ENCODE measurements at places on chromosomes 5 and 9. TPM values are rescaled to one million over a fixed set of nuclear protein-coding genes. Genes with fewer than 3 reads are reported as not detected.

MARCHF11 gene
- total RNA-seq: not detected

ANKRD20A1 gene
- 1.9 TPM for total RNA-seq

GRM6 gene
- total RNA-seq: not detected

CD180 gene
- not detected for total RNA-seq

GPR151 gene
- not detected for total RNA-seq

ALDH1B1 gene
- total RNA-seq: 34.2 TPM

AIF1L gene
- total RNA-seq: 6.0 TPM

SLC36A2 gene
- not detected for total RNA-seq

PHF24 gene
- total RNA-seq: 0.08 TPM

GRXCR2 gene
- not detected for total RNA-seq

FAM169A gene
- total RNA-seq: 23.1 TPM

NDUFS6 gene
- 70.6 TPM for total RNA-seq

Data from Panc1 (cell line).